ENCODE measurements at places on chromosomes 2 and 18. TPM values are rescaled to one million over a fixed set of nuclear protein-coding genes. Genes with fewer than 3 reads are reported as not detected.
A peak's percentile ranks its signal among the peaks of the same experiment; 100 is the strongest.

IL1F10 gene
- total RNA-seq, result not detected

PKDCC gene
- 60.4 TPM for total RNA-seq

FKBP7 gene
- 13.6 TPM for total RNA-seq

IL1B gene
- 3.5 TPM for total RNA-seq

FSIP2 gene
- total RNA-seq, result 5.8 TPM

PLGLB2 gene
- total RNA-seq, result 0.83 TPM

GALNT3 gene
- total RNA-seq, result 41.5 TPM

UGT1A10 gene
- total RNA-seq, result 3.0 TPM

GPR39 gene
- total RNA-seq, result 13.2 TPM

KCNK3 gene
- 9.2 TPM for total RNA-seq

M1AP gene
- total RNA-seq, result 1.4 TPM

DNA sequence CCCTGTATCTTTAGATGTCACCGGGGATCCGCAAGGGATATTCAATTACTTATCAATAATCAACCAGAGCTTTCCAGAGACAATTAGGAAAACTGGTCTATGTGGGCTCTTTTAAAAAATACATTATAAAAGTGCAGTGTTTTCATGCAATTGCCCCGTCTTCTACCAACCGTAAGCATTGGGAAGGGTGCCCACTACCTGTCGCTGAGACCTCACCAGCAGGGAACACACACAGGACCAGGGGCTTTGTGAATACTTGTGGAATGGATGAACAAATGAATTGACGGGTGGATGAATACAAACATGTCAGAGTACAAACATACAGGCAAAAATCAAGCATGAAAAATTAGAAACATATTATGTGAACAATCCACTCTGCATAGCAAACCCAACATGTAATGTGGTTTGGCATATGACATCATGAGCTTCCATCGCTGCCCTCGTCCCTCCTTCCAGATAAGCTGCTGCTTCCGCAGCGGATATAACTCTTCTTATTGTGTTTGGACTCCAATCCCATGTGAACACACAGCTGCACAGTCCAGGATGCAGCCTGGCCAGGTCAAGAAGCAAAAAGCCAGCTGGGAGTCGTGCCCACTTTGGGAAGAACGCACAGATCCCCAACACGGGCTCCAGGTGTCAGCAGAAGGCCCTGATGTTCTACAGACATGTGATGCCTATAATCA is 5.3 kb downstream of the FHL2 start:
- DNase-seq, result no peak

DNA sequence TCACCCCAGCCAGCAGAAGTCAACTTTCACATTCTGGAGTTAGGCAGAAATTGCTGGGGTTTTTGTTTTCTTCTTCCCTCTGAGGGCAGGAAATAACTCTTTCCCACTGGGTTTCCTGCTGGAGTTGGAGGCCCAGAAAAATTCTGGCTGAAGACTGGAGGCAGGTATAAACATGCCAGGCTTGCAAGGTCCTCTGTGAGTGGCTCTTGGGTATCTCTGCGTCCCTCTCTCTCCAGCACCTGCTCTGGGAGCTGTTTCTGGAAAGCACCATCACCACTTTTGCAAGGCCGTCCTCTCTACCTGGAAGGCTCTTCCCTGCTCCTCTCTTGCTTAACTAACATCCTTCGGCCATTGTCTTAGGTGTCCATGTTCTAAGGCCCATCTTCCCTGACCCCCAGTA is 91.0 kb downstream of the MCFD2 start:
- DNase-seq, result peak; percentile 13

DNA sequence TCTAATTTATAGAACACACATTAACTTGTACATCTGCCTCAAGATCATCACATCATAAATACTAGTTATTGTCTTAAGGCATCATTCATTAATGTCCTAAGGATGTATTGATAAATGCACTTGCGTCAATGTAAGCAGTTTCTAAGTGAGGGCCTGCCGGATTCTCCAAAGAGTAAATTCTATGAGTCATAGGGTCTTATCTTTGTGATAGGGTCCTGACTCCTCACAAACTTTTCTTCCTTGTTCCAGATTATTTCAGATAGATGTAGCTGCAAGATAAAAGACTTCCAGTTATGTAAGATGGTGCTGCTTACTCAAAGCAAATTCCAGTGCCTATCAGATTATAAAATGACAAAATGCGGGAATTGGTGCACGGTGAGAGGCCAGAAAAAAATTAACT is 315.0 kb upstream of the SLC39A10 start:
- DNase-seq, result no peak

DNA sequence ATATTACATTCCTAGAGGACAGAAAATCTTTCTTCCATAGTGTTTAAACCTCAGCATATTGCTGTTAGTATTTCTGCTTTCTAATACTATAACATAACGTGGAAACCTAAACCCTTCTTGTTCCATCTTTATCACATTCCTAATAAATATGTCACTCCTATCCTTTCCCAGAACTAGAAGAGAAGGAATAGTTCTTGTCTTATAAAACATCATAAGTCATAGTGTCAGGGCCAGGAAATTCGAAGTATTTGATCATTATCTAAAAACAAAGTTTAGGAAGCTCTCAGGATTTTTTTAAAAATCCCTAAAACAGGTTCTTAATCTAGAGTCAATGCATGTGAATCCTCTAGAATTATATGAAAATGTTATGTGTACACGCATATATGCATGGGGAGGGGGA is 2.0 kb downstream of the NHEJ1 start:
- no peak for DNase-seq

- DNase-seq, result no peak
Measured at GRCh38 chr2:216235462-216235861, 126.3 kb downstream of the XRCC5 start.

DNA sequence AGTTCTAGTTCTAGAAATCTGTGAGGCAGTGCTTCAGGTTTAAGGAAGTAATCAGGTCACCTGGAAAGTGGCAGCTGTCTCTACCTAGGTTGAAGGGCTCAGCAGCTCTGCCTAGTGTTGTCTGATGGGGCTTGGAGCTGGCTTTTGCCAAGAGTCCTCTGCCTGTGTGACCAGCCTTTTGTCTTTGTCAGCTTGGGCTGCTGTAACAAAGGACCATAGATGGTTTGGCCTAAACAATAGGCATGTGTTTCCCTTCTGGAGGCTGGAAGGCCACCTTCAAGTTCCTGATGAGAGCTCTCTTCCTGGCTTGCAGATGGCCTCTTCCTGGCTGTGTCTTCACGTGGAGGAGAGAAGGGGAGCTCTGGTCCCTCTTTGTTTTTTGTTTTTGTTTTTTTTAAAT is 13.3 kb downstream of the UBE2F start:
- no peak for DNase-seq

DNA sequence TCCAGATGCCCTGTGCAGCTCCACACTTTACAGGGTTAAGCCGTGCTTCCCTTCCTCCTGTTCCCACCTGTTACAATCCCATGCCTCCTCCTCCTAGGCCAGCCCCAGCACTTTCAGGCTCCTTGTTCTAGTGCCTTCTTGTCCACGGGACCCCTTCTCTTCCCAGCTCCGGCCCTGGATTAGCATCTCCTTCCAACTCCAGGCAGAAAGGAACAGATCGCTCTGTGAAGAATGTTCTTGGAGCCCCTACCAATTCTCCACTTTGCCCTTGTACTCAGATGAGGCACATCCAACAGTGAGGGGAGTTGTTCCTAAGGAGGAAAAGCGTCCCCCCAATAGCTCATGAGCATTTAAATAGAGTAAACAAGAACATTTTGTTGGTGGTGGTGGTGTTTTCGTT is 72.7 kb downstream of the CABLES1 start:
- DNase-seq, result no peak

DNA sequence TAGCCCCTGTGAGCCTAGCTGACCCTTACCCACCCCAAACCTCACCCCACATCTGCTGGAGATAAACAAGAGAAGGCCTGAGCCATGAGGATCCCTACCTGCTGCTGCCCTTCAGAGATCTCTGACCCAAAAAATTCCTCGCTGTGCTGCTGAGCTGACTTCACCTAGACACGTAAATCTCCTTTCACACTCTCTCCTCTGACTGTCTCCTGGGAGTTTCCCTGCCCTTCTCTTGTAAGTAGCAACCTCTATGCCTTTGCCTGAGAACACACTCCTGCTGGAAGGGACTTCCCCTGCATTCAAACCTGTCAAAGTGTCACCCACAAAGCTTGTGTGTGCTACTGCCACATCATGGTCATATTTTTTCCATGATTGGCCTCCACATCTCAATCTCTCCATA is 134.2 kb upstream of the NOL4 start:
- no peak for DNase-seq

GRCh38 chr2:1004398-1004797 is 53.7 kb downstream of the SNTG2 start:
- DNase-seq, result no peak

DNA sequence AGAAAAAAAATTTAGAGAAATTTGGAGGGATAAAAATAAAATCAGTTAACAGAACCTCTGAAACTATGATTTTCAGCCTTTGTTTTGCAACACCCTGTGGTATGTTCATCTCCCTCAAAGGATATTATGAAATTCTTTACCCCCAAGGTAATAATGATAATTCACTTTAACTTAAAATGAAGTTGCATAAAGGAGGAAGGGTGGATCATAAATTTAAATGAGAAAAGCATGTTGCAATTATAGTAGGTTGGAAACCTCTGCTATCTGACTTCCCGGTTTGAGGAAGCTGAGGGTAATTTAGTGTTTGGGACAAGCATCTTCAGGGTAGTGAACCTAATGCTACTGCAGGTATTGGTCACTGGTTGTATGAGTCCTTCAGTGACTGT is 102.9 kb downstream of the BABAM2 start:
- no peak for DNase-seq

DNA sequence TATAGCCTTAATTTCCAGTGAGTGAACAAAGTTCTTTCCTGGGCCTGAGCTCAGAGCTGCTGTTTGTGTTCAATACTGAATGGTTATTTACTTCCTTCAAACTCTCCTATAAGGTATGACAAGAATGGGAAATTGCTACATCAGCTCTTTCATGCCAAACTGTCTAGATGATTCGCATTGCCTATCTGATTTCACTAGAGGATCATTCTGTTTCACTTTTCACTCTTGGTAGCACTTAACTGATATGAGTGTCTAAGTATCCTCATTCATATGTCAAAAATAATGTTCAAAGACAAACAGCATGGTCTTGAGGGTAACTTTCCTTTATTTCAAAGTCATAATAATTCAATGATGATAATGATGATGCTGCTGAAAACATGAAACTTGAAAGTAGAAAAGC is 32.9 kb upstream of the SCG2 start:
- DNase-seq, result no peak

- peak; percentile 51 for DNase-seq
Measured at GRCh38 chr2:63698786-63699548, 110.2 kb downstream of the MDH1 start.

DNA sequence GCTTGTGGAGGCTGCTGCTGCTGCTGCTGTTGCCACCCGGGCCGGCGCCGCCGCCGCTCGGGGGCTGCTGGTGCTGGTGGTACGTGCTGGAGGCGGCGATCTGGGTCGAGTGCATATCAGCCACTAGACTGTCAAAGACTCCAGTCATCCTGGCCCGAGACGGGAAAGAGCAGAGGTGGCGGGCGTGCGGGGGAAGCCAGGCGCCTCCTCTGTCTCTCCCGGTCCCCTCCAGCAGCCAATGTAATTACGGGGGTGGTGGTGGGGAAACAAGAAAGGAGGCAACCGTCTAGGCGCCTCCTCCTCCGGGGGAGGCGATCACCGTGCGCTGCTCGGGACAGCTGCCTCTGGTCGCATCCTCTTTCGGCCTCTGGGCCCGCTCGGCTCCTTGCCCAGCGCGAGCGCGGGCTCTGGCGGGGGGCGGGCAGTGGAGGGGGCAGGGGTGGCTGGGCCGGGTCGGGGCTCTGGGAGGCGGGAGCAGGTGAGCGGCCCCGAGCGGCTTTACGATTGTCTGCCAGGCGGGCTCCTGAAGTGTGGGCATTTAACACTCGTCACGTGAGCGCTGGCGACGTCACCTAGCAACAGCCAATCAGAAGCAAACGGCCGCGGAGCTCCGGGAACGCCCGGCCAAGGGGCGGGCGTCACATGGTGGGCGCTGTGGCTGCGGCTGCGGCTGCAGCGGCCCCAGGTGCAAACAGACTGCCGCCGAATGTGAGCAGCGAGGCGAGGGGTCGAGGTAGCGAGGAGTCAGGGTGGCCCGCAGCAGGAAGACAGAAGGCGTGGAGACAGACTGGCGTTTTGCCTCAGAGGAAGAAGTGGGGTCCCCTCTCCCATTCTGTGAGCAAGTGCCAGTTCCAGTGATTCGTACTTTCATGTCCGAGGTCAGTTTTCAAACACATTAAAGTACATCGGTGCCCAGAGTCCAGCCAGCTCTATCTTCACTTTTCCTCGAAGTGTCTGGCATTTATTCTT is at the start of gene DLX2:
DLX2 (minus strand) TSS at position 510 of the 969 bp plus-strand sequence; CDS start at position 148, 362 bp downstream.
- no peak for DNase-seq

DNA sequence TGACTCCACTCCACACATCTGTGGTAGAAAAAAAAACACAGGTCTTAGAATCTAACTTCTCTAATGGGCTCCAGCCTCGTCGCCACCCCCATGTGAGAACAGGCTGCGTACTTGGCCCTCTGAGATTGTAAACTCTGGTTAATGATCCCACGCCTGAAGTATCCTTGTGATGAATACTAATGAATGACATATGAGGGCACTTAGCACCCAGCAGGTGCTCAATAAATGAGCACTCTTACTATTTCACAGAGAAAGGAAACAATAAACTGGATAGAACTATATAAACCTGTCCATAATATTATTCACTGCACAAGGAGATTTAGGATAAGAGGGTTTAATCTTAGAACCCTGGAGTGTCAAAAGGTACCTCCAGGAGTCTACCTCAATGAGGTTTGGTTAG is 310.1 kb upstream of the HNRNPA3 start:
- no peak for DNase-seq
